ENCODE measurements at places on chromosomes 2 and 18. TPM values are rescaled to one million over a fixed set of nuclear protein-coding genes. Genes with fewer than 3 reads are reported as not detected.

GRCh38 chr2:96319396-96319795 lies 5.7 kb upstream of the ITPRIPL1 start:
- DNase-seq: no peak

DNA sequence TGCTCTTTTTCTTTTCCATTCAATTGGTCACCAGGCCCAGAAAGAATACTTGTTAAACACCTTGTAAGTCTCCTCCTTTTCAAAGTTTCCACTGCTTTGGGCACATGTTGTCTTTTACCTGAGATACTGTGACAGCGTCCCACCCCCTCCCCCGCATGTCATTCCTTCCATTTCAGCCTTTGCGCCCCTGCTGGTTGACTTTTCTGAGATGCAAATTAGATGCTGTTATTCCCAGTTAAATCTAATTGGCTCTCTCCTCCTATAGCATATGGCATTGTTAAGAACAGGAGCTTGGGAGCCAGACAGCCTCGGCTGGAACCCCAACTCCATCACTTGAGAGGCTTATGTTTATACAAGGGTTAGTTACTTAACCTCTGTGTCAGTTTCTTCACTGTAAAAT lies 80.3 kb upstream of the GAREM1 start:
- no peak for DNase-seq

Gene FAP
- 0.20 TPM for total RNA-seq

Gene SMPD4
- total RNA-seq: 41.5 TPM

Gene TMEM169
- total RNA-seq: 0.39 TPM

DNA sequence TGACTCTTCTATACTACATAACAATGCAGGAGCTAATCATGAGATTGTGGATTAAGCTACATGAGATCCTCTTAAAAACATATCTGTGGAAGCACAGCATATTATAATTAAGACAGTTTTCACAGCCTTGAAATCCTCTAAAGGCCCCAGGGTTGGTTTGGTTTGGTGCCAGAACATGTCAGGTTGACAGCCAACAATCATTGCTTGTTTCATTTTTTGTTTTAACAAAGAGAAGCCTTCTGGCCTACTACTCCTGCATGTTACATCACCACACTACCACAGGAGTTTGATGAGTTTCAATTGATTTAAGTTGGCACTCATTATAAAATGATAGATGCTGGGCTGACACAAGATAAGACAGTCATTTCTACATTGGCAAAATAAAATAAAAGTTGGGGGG lies 255.9 kb upstream of the ERBB4 start:
- DNase-seq: no peak

DNA sequence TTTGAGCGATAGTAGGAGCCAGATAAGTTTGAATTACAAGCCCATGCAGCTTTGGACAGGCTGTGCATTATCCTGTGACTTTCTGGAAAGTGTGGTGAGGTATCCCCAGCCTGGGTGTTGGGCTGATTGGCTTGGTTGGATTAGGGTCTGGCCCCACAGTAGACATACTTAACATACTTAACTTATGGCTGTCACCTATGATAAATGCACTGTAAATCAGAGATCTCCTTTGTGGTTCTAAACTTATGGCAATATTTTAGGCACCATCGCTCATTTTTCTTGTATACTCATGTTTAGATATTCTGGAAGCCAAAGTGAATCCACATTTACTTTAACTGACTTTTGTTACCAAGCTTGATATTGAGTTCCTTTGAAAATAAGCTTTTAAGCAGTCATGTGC lies 54.8 kb downstream of the SPTBN1 start:
- DNase-seq: no peak

DNA sequence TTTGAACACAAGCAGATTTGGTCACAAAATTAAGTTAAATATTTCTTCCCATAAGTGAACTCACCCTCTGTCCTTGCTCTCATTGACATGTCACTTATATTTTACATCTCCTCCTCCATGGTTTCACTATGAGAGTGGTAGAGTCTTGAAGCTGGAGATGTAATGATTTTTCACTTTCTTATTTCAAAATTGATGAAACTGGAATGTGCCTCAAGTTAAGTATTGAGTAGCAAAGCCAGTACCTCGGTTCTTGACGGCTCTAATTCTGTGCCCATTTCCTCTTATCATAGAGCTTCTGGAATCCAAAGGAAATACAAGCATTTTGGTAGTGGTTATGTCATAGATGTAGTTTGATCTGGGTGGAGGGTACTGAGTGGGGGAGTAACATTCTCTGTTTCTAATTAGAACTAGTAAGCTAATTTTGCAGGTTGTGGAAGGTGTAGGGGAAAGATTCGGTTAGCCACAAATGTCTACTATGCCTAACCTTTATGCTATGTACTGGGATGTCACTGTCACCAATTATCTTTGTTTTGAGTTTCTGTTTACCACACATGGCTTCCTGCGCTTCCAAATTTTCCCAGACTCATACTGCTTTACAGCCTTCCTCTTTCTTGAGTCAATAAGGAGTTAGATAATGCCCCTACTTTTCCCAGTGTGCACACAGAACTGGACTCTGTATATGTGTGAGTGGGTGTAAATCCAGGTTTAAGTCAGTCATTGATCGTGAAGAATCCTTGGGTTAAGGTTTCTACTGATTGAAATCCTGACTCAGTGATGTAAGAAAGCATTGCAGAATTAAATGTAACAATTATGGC lies 96.8 kb downstream of the DIS3L2 start:
- no peak for DNase-seq

GRCh38 chr2:135783439-135783838 lies 41.8 kb downstream of the UBXN4 start:
- no peak for DNase-seq

Gene KDSR
- 51.4 TPM for total RNA-seq

DNA sequence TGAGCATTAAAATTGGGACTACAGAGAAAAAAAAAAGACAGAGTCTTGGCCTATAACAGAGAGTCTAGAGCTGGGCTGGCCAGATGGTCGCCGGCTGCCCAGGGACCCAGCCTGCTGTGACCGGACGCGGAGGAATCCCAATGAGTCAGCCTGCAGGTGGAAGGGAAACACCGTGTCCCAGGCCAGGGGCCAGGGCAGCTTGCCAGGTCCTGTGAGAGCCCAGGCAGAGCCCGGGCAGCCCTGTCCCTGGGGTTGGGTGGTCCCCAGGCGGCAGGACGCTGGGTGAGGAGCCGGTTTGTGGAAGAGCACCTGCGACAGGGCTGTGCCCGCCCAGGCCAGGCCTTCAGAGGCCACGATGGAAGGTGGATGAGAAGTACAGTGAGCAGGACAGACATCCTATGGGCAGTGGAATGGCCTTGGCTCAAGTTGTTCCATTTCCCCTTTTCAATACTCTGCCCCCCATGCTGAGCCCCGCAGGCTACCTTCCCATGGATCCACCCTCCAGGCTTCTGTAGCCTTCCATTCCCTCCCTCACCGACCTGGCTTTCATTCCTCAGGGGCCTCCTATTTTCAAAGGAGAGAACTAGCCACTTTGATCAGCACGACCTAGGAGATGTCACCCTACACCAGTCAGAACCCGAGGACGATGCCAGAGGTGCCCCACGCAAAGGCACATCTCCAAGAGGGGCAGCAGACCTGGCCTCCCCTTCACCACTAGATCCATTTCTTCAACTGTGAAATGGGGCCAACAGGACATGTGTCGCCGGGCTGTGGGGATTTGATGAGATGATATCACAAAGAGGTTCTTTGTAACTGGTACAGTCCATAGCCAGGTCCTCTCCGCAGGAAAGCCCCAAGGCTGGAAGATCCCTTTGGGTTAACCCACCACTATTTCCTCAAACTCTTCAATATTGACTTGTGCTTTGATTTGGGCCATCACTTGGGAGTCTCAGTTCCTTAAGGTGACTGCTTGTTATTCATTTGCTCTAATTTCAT lies 87.5 kb downstream of the POLR1A start:
- no peak for DNase-seq

GRCh38 chr2:200077838-200078237 lies 122.5 kb downstream of the MAIP1 start:
- DNase-seq: no peak

Gene CNTNAP5
- total RNA-seq: not detected

DNA sequence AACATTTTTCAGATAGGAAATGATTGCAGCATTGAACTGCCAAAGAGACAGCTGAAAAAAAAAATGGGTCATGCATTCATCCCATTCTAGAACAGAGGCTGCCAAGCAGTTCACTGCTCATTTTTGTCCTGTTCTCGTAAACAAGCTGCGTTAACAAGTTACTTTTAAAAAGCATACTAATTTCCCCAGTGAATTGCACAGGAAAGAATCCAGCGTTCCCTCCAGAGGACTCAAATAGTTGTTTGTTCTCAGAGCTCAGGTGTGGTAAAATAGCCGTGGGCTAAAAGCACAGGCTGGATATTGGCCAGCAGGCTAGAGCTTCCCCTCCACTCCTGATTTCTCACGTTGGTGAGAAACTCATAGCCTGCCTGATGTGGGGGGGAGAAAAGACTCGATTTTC lies 76.1 kb upstream of the AQP4 start:
- no peak for DNase-seq

DNA sequence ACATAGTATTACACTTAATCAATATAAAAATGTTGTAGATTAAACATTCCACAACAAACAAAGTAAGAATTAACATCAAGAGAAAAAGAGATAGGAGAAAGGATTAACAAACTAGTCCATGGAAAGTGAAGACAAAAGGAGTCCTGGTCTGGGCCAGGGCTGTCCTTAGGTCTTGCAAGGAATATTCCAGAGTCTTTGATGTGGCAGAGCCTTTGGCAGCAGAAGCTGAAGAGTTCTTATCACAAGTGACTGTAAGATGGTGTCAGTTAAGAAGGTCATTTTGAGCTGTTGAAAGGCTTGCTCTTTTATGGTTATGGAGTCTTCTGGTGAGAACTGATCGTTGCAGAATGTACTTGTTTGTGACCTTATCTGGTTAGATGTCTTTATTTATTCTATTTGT lies 127.7 kb upstream of the LRRTM4 start:
- no peak for DNase-seq

- DNase-seq: no peak
These were observed 671.3 kb upstream of the CHAC2 start for GRCh38 chr2:53096351-53096750.

GRCh38 chr2:220417503-220417902 lies 790.1 kb downstream of the SLC4A3 start:
- DNase-seq: no peak

- no peak for DNase-seq
These were observed 66.1 kb upstream of the CDCA7 start for GRCh38 chr2:173288561-173288960.

DNA sequence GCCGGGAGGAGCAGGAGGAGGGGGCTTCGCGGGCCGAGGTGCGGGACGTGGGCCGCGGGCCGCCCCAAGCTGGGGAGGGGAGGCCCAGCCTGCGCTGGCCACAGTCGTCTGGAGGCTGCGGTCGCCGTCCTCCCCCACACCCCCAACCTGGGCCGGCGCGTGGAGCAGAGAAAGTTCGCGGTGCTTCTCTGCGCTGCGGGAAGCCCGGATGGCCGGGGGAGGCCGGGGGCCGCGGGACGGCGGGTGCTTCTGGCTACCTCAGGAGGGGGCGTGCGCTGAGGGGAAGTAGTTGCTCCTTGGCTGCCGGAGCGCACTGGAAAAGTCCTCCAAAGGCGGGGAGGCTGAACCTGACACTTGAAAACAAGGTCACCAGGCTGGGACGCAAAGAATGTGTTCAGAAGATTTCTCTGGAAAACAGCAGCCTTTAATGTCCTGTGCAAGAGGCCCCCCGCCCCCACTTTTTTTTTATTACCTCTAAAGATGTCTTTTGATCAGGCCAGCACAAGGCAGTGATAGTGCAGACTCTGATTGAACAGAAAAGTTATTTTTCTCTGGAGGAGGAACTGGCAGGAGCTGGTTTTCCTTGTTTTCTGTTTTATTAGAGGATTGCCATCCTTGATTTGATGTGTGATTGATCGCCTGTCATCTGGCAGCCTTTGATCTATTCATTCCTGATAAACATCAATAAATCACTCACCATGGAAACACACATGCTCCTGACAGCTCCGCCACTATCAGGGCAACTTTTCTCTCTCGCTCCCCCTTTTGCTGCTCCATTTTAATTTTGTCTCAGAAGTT lies 1.6 kb downstream of the TSHZ1 start:
- peak; percentile 54 for DNase-seq

DNA sequence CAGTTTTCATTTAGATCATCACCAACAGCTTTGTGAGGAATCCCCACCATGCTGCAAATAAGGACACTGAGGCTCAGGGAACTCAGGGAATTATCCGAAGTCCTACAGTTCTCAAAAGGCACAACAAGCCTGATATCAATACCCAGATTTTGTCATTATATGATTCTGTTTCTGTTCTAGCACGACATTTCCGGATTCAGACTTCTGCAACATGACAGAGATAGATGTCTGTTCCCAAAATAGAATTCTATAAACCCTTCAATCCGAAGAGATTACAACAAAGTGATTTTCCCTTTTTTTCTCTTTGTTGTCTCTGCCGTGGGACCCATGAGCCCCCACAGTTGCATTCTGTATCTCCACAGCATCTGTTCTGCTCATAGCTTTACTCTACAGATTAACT lies 72.0 kb downstream of the DOCK10 start:
- no peak for DNase-seq

Gene ZBTB7C
- total RNA-seq: 56.6 TPM

Gene MPHOSPH10
- 21.3 TPM for total RNA-seq

Gene CACNB4
- 1.8 TPM for total RNA-seq

DNA sequence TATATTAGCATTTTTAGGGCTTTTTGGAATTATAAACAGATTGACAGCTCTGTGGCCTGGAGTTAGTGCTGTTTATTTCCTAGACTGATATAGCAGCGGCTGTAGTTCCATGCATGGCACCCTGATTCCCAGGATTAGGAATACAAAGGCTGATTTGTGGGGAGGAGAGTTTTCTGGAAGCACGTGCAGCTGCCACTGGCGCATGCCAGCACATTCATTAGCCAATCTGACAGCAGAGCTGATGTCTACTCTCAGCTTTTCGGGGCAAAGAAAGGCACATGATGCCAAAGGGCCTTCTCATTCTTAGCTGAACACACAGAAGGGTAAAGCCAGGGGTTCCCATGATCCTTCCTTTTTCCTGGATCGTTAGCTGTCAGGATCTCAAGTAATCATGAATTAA lies 45.7 kb upstream of the RAPH1 start:
- no peak for DNase-seq

DNA sequence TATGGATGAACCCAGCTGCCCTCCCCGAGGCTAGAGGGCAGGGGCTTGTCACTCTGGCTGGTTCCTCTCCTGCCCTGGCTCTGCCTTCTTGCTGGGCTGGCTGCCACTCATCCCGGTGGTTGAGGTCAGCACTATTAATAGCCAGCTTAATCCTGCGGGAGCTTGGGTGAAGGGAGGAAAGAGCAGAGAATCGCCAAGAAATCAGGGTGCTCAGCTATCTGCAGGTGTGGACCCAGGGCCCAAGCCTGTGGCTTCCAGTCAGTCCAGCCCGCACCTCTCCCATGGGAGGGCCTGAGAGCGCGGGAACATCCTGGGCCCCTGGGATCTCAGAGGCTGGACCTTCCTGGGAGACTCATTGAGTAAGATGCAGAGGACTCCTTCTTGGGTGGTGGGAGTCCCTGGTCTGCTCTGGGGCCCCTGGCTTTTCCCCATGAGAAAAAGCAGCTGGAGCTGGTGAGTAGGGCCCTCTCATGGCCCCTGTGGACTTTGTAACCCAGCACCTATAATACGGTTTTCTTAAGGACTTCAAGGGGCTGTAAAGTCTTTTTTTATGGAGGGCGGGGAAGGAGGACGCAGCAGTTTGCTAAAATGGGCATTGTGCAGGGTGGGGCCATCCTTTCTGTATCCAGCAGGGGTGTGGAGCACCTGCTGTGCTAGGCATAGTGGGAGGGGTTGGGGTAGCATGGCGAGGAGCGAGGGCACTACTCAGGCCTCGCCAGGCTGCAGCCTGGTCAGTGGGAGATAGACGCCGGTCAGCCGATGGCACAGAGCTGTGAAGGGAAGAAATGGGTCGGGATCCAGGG lies 27.4 kb upstream of the CNNM3 start:
- DNase-seq: peak; percentile 84

Gene EGR4
- not detected for total RNA-seq

GRCh38 chr18:41753826-41754225 lies 201.2 kb upstream of the PIK3C3 start:
- DNase-seq: no peak
